ENCODE measurements at places on chromosomes 3 and 15. TPM values are rescaled to one million over a fixed set of nuclear protein-coding genes. Genes with fewer than 3 reads are reported as not detected.

Gene GABRR3
- polyA plus RNA-seq, result not detected

Gene ITIH3
- not detected for polyA plus RNA-seq

Gene ABI3BP
- polyA plus RNA-seq, result not detected

Gene PLXNB1
- polyA plus RNA-seq, result 0.30 TPM

Gene EOMES
- polyA plus RNA-seq, result 188 TPM

Gene CFAP100
- not detected for polyA plus RNA-seq

Gene GUCA1C
- not detected for polyA plus RNA-seq

Gene ROBO1
- polyA plus RNA-seq, result 0.54 TPM

Gene ANKRD63
- not detected for polyA plus RNA-seq

Gene HGD
- not detected for polyA plus RNA-seq

Gene C2CD4A
- polyA plus RNA-seq, result not detected

All from CD8-positive, alpha-beta memory T cell (primary cell).